ENCODE measurements at places on chromosomes 1 and 21.

DNA sequence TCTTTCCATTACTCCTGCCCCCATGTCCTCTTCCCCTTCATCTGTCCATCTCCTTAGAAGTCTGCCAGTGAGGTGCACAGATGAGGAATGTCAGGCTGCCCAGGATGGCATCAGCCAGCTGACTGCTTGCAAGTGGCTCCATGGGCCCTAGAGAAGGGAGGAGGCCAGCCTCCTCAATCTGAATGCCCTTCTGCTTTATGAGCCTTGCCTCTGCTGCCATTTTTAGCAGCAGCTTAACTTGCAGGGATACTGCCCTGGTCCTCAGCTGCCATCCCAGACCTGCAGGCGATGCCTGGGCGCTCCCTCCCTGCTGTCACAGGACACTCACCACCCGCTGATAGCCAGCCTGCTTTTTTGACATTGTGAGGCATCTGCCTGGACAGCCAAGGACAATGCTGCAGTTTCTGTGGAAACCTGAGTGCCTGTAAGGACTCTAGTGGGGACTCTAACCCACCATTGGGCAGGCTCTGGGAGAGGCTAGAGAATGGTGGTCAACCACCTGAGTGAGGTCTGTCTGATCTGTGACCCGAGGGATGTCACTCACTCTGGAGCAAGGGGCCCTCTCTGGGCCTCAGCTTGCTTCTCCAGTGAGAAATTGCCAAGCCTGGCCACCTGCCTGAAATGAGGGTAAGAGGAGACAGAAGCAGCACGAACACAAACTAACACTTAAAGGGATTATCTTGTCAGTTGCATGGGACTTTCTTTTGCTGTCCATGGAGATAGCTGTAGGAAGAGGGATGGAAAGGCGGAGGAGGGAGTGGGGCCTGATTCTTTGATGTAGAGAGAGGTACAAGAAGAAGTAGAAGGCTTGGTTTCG lies 185.0 kb downstream of the MIS18A start:
- no peak for DNase-seq

DNA sequence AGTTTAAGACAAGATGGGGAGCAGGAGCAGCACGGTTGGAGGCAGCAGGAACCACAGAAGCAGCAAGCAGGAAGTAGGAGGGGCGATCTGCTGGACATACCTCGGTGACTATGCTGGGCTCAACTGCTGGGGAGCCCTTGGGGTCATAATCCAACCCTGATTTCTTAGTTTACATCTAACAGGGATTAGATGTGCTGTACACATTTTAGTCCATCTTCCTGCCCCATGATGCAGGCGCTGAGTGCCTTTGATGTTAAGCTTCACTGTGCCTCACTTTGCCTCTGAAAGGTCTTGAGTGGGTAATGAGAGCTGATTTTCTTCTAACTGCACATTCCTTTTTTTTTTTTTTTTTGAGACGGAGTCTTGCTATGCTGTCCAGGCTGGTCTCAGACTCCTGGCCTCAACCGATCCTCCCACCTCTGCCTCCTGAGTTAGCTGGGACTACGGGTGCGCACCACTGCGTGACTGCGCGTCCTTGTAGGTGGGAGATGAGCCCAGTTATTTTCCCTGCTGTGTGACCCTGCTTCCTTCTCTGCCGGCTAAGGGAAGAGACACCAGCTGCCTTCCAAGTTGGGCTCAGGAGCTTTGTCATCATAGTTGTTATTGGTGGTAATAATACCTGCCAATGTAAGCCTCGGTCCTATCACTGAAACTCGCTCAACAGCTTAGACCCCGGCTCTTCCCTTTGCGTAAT lies 1.1 kb upstream of the RCAN3 start:
- no peak for DNase-seq

GRCh38 chr1:208933984-208934525 lies 649.5 kb upstream of the CAMK1G start:
- no peak for DNase-seq

- DNase-seq: no peak
These were observed 105.7 kb downstream of the PLPPR5 start for GRCh38 chr1:98898940-98899339.

GRCh38 chr1:180003026-180003695 lies 48.6 kb downstream of the CEP350 start:
- no peak for DNase-seq
